ENCODE measurements at places on chromosomes 4 and X. TPM values are rescaled to one million over a fixed set of nuclear protein-coding genes. Genes with fewer than 3 reads are reported as not detected.
A peak's percentile ranks its signal among the peaks of the same experiment; 100 is the strongest.

NLGN4X gene
- 112 TPM for total RNA-seq

SULT1B1 gene
- total RNA-seq = not detected

UGT2A3 gene
- not detected for total RNA-seq

ANK2 gene
- 35.1 TPM for total RNA-seq

MBNL3 gene
- 3.5 TPM for total RNA-seq

ENAM gene
- not detected for total RNA-seq

EFHC2 gene
- total RNA-seq = 3.4 TPM

GRCh38 chr4:47577779-47578553 lies 92.9 kb downstream of the ATP10D start:
- no peak overlapping the region for H3K27ac ChIP-seq
- DNase-seq = no peak
- H3K27me3 ChIP-seq = no peaks in the 10 kb centered on the region
- no peaks in the 10 kb centered on the region for H3K4me1 ChIP-seq
- H3K4me3 ChIP-seq = no peak overlapping the region
- H3K36me3 ChIP-seq = no peaks in the 10 kb centered on the region

- no peak overlapping the region for H3K27ac ChIP-seq
- H3K36me3 ChIP-seq = no peaks in the 10 kb centered on the region
- H3K27me3 ChIP-seq = no peaks in the 10 kb centered on the region
- no peaks in the 10 kb centered on the region for H3K4me1 ChIP-seq
- DNase-seq = no peak
Measured at GRCh38 chr4:155624478-155624877, 42.2 kb upstream of the GUCY1A1 start.

DNA sequence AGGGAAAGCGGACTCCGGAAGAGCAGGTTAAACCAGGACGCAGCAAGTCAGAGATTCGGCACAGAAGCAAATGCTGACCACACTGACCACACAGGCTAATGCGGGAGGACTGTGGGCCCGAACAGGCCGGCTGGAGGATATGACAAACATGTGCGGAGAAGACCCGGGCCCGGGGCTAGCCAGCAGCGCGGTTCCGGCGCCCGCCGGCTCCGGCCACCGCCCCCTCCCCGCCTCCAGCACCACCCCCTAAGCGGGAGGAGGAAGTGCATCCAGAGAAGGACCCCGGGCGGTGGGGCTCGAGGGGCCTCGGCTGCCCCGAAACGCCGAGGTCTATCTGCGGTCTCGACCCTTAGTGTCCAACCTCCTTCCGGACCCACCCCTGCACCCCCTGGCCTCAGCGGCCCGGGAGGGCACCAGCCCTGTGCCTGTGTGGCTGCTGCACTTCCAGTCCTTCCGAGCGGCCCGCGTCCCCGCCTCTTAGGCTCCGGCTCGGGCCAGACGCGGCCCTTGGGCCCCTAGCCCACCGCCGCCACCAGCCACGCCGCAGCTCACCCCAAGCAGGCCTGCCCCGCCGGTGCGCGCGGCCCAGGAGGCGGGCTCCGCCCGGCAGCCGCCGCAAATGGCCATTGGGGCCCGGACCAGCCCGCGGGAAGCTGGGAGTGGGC lies 2.1 kb downstream of the ELOVL6 start:
- no peaks in the 10 kb centered on the region for H3K27me3 ChIP-seq
- H3K4me3 ChIP-seq = peak overlapping the region; percentile 76
- peak overlapping the region; percentile 84 for H3K27ac ChIP-seq
- H3K4me1 ChIP-seq = peaks cover 8% of the 10 kb centered on the region
- peak; percentile 84 for DNase-seq

- no peak for DNase-seq
- H3K27me3 ChIP-seq = no peaks in the 10 kb centered on the region
- no peaks in the 10 kb centered on the region for H3K4me1 ChIP-seq
- no peak overlapping the region for H3K4me3 ChIP-seq
Measured at GRCh38 chr4:62408454-62408853, 1208.3 kb downstream of the ADGRL3 start.

GRCh38 chrX:44913656-44914531 lies 40.9 kb downstream of the KDM6A start:
- H3K4me3 ChIP-seq = no peak overlapping the region
- H3K27me3 ChIP-seq = no peaks in the 10 kb centered on the region
- DNase-seq = no peak
- no peak overlapping the region for H3K27ac ChIP-seq

- H3K27ac ChIP-seq = no peak overlapping the region
- H3K27me3 ChIP-seq = no peaks in the 10 kb centered on the region
- no peak overlapping the region for H3K4me3 ChIP-seq
- no peaks in the 10 kb centered on the region for H3K4me1 ChIP-seq
- DNase-seq = no peak
Measured at GRCh38 chr4:110361921-110362320, 114.0 kb upstream of the ENPEP start.

GRCh38 chrX:37926700-37927099 lies 79.3 kb upstream of the DYNLT3 start:
- no peaks in the 10 kb centered on the region for H3K4me1 ChIP-seq
- no peak overlapping the region for H3K4me3 ChIP-seq
- H3K36me3 ChIP-seq = no peaks in the 10 kb centered on the region
- DNase-seq = no peak

- H3K27ac ChIP-seq = peak overlapping the region; percentile 86
- H3K4me3 ChIP-seq = peak overlapping the region; percentile 100
- H3K4me1 ChIP-seq = no peaks in the 10 kb centered on the region
- no peaks in the 10 kb centered on the region for H3K27me3 ChIP-seq
- H3K36me3 ChIP-seq = peaks cover 27% of the 10 kb centered on the region
Measured at GRCh38 chr4:121822796-121823504, 733 bp downstream of the CCNA2 start.

DNA sequence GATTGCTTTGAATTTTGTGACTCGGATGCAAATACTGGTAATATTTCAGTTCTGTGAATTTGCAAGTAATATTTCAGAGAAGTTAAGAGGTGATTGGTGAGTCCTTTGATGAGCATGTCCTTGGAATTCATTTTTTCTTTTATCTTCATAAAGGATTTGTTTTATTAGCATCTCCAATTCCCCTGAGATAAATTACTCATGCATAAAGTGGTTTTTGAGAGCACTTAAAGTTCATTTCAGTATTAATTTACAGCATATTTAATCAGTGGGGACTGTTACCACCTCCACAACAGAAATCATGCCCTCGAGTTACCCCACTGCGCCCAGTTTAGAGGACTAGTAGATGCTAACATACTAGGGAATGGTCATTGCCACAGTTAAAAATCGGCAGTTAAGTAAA lies 65.0 kb downstream of the ZFX start:
- no peak overlapping the region for H3K4me3 ChIP-seq
- H3K27ac ChIP-seq = no peak overlapping the region
- H3K36me3 ChIP-seq = 0 out of 2 replicates have a peak, but pooled peaks cover 3% of the 10 kb centered on the region
- no peaks in the 10 kb centered on the region for H3K27me3 ChIP-seq
- H3K4me1 ChIP-seq = no peaks in the 10 kb centered on the region
- no peak for DNase-seq

DNA sequence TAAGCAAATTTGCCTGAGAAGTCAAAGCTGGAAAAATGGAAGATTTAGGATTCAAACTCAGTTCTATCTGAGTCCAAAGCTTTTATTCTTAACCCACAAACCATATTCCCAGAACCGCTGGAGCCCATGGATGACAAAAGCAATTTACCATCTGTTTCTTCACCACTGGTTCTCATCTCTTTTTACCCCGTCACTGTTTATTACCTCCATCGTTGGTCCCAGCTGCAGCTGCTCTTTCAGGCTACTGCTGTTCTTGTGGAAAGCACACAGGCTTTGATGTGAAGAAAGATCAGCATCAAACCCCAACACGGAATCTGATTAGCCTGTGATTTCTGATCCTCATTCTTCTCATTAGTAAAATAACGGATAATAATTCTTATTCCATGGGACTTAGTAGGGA lies 9.5 kb downstream of the FBXO8 start:
- H3K36me3 ChIP-seq = no peaks in the 10 kb centered on the region
- no peak overlapping the region for H3K27ac ChIP-seq
- no peak overlapping the region for H3K4me3 ChIP-seq
- H3K27me3 ChIP-seq = no peaks in the 10 kb centered on the region
- no peak for DNase-seq
- no peaks in the 10 kb centered on the region for H3K4me1 ChIP-seq
